ENCODE measurements at places on chromosomes 5 and 9.
A peak's percentile ranks its signal among the peaks of the same experiment; 100 is the strongest.

- DNase-seq, result no peak
Measured at GRCh38 chr5:9288234-9288633, 257.6 kb downstream of the SEMA5A start.

DNA sequence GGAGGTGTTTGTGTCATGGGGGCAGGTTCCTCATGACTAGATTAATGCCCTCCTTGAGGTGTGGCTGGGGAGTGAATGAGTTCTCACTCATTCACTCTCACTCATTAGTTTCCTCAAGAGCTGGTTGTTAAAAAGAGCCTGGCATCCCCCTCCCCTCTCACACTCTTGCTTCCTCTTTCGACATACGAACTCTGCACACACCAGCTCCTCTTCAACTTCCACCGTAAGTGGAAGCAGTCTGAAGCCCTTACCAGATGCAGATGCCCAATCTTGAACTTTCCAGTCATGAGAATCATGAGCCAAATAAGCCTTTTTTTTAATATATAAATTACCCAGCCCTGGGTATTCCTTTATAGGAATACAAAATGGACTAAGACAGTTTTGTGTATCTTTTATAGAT lies 82.5 kb downstream of the SPRY4 start:
- DNase-seq, result no peak

DNA sequence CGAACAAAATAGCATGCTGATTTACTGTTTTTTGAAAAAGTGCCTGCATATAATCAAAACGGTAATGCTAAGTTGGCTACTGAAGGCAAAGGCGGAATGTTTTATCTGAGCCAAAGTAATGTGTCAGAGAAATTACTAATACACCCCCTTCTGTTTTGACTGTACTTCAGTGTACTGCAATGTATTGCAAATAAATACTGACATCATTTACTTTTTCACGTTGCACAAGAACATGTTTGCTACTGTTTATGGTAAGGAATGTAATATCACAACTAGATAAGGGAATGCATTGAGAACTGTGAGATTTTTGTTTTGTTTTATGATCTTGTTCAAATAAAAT lies 813 bp upstream of the AGTPBP1 start:
- DNase-seq, result no peak

DNA sequence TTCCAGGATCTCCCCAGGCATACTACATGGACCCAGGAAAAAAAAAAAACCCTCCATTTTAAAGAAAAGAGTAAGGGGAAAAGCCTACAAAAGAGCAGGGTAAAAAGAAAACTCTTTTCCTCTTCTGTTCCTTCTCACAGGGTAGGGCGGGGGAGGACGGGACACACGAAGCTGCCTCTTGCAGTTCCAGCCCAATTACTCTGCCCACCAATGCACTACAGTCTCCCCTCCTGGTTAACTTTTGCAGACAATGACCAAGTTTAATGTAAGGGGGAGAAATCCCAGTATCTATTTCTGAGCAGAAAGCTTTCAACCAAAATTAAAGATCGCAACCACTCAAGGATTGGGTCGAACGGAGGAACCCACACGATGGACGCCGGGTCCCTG lies 1.3 kb downstream of the BRD3 start:
- DNase-seq, result peak; percentile 17

GRCh38 chr5:138664276-138664943 lies 88.8 kb upstream of the CTNNA1 start:
- no peak for DNase-seq

DNA sequence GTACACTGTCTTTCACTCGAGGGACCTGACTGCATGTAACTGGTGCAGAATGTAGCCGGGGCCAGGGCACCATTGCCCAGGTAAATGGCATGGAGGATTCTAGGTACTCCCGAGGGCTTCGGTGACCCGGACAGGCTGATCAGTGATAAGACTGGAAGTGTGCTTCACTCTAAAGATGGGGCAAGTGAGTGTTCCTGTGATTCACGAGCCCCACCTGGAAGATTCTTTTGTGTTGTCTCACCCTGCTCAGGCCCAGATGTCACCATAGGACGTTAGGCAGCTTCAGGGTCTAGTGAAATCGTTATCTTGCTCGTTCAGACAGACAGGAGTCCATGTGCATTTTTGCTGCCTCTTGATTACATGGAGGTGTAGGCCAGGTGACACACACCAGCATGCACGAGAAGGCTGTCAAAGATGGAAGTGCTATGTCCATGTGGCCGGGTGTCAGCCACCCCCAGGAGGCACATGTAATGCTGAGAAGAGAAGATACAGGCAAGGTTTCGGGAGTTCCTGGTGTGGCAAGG lies 73.9 kb downstream of the WNK2 start:
- DNase-seq, result no peak

GRCh38 chr5:82340799-82341198 lies 62.6 kb upstream of the RPS23 start:
- DNase-seq, result no peak

GRCh38 chr9:111712369-111712768 lies 51.0 kb downstream of the GNG10 start:
- DNase-seq, result no peak
